Stimulated activated CD8-positive, alpha-beta memory T cell treated with anti-CD3 and anti-CD28 coated beads, Interleukin-15, amount 100 ng/mL, for 24 hours (primary cell): ENCODE measurements at places on chromosomes 5 and 9.

GRCh38 chr5:149464796-149465489 is 85.9 kb upstream of the IL17B start:
- DNase-seq: no peak

DNA sequence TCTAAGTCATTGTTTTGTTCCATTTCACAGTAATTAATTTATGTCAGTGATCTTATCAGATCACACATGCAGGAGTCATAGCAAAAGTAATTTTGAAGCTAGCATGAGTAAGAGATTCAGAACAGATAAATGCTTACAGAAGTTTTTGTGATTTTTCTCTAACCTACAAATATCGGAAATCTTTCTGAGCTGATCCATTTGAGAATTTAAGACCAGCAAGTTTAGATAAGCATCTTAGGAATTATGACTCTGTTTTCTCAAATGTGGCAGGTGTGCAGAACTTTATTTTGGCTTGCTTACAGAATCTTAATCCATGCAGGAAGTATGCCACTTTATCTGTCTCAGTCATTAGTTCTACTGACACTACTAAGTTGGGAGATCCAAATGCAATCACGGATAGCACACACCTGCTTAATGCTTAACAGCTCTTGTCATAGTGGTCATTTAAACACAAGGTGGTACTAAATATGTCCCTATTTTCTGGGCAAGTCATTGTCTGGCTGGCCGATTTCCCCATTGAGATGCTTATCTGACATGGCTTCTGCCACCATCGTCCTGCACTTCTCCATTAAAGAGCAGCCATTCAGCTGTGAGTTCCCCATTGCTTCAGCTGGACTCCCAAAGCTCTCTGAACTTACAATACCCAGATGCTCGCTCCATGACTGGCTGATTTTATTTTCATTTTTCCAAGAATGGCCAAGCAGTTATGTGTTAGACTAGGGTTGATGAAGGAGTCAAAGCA is 305.4 kb upstream of the NUDT12 start:
- no peak for DNase-seq

- DNase-seq: no peak
Observed at GRCh38 chr9:120344230-120344629, 235.7 kb downstream of the CDK5RAP2 start.

GRCh38 chr9:124574534-124575375 is 67.6 kb upstream of the NR5A1 start:
- no peak for DNase-seq

- DNase-seq: no peak
Observed at GRCh38 chr9:93896093-93896492, 59.1 kb downstream of the BARX1 start.

DNA sequence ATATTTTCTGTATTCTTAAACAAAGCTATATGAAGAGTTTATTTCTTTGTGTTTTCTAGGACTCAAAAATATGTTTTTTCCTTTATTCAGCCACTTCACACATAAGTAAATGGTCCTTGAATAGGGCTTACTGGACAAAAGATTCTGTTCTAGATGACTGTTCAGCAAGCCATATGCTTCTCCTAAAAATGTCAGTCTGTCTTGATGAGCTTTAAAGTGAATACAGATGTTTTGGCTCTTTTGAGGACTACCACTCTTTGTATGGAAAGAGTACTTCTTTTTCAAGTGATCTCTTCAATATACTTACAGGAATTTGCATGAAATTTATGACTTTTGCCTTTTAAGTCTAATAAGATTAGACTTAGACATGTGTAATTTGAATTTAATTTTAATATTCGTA is 8.4 kb downstream of the NDUFS4 start:
- DNase-seq: no peak

DNA sequence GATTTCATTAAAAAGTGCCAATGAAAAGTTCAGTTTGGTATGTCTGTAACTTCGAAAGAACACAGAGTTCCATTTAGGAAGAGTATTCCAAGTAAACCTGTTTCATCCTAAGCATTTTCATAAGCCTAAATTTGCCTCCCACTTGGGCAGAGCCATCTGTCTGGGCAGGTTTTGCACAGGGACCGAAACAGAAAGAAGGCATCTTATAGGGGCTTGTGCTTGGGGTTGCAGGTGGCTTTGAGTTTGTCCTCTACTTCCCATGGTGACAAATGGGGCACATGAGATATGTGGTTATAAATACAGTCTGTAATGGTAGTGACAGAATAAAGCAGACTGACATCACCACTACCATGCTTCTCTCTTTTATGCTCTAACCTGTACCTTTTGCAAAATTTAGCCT is 63.7 kb downstream of the MCTP1 start:
- DNase-seq: no peak
